Ovary (tissue), 10 donors: ENCODE measurements at places on chromosomes 2 and 18. TPM values are rescaled to one million over a fixed set of nuclear protein-coding genes. Genes with fewer than 3 reads are reported as not detected.

- peak; percentile 37 for DNase-seq
- no peaks in the 10 kb centered on the region for H3K36me3 ChIP-seq
- no peaks in the 10 kb centered on the region for H3K27me3 ChIP-seq
- H3K27ac ChIP-seq = peak overlapping the region; percentile 84
Measured at GRCh38 chr2:112482309-112483041, 519 bp downstream of the TTL start.

- no peaks in the 10 kb centered on the region for H3K27me3 ChIP-seq
- DNase-seq = no peak
- H3K4me3 ChIP-seq = no peak overlapping the region
- no peaks in the 10 kb centered on the region for H3K36me3 ChIP-seq
- H3K4me1 ChIP-seq = peaks cover 9% of the 10 kb centered on the region
- no peak overlapping the region for H3K27ac ChIP-seq
Measured at GRCh38 chr2:207621501-207622039, 3.6 kb downstream of the METTL21A start.

- DNase-seq = no peak
- H3K4me3 ChIP-seq = no peak overlapping the region
- no peaks in the 10 kb centered on the region for H3K36me3 ChIP-seq
- H3K27ac ChIP-seq = no peak overlapping the region
- no peaks in the 10 kb centered on the region for H3K27me3 ChIP-seq
- H3K4me1 ChIP-seq = no peaks in the 10 kb centered on the region
Measured at GRCh38 chr2:132503701-132504100, 87.1 kb downstream of the GPR39 start.

DNA sequence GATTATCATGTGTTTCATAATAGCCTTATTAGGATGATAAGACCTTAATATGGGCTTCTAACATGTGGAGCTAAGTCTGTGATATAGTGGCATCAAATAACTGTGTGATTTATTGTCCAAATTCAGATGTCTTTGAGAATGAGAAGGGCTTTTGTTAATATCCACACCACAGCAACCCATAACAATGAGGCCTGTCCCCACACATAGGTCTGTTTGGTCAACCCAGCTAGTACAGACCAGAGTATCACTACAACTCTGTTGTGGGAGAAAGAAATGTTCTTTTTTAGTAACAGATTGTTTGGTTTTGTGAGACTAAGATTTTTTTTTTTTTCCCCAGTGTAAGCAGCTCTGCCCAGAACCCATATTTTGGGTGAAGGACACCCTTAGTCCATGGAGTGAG is 439.2 kb downstream of the PIK3C3 start:
- H3K36me3 ChIP-seq = no peaks in the 10 kb centered on the region
- no peaks in the 10 kb centered on the region for H3K27me3 ChIP-seq
- H3K4me1 ChIP-seq = peaks cover 3% of the 10 kb centered on the region
- no peak for DNase-seq

GRCh38 chr18:24937639-24938275 is 414.2 kb downstream of the ZNF521 start:
- H3K4me3 ChIP-seq = no peak overlapping the region
- no peaks in the 10 kb centered on the region for H3K36me3 ChIP-seq
- H3K4me1 ChIP-seq = no peaks in the 10 kb centered on the region

The DSEL gene
- total RNA-seq = 11.0 TPM
